ENCODE measurements at places on chromosomes 7 and 10.

GRCh38 chr7:45881759-45882464 is 6.4 kb upstream of the IGFBP1 start:
- DNase-seq, result no peak

DNA sequence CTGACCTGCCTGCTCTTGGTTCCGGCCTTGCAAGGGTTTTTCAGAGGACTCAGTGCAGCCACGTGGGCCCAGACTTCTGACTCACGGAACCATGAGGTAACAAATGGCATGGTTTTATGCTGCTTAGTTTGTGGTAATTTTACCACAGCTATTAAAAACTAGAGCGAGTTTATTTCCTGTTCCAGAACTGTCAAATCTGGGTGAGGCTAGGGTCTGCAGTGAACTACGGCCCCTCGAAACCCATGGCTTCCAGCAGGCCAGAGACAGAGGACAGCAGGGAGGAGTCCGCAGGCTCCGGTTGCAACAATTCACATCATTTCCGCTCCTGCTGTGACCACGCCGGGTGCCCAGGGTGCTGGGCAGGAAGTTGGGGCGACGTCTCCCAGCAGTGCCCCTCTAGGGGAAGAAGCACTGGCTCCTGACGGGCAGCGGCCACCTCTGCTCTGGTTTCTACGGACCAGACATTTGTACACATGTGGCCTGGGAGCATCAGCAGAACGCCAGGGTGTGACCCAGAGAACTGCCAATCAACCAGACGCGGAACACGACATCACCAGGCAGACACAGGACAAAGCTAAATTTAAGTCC is 74.8 kb downstream of the ADARB2 start:
- no peak for DNase-seq

- no peak for DNase-seq
Observed at GRCh38 chr10:70317943-70318318, 34.1 kb upstream of the NPFFR1 start.

DNA sequence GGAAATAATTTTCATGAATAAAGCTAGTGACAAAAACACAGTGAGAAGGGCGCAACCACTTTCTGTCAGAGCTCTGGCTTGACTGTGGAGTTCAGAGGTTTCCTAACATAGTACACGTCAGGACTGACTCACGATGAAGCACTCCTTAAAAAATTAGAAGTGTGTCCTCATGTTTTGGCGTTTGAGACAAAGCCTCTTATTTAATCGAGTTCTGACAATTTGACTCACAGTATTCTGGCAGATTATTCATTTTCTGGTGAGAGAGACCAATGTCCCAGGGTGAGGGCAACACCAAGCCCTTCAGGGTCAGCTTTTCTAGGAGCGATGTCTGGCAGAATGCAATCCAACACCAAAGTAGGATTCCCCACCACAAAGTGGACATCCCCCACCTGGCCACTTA is 108.7 kb downstream of the DIP2C start:
- no peak for DNase-seq

GRCh38 chr7:7476381-7476780 is 59.3 kb downstream of the COL28A1 start:
- DNase-seq, result no peak

GRCh38 chr10:49541762-49542161 is 2.8 kb upstream of the ERCC6 start:
- no peak for DNase-seq

All from amygdala (tissue), 56 donors.